ENCODE measurements at places on chromosomes 12 and 14.

- no peak for DNase-seq
Observed at GRCh38 chr12:2240984-2241383, 188.2 kb downstream of the CACNA1C start.

- DNase-seq: no peak
Observed at GRCh38 chr12:31370531-31371255, 44.7 kb upstream of the SINHCAF start.

- DNase-seq: no peak
Observed at GRCh38 chr14:59123531-59123930, 64.9 kb upstream of the DAAM1 start.

GRCh38 chr14:55850825-55851241 is 267.4 kb upstream of the PELI2 start:
- DNase-seq: no peak
